GM13977 (cell line): ENCODE measurements at places on chromosomes 12 and 14.
A peak's percentile ranks its signal among the peaks of the same experiment; 100 is the strongest.

DNA sequence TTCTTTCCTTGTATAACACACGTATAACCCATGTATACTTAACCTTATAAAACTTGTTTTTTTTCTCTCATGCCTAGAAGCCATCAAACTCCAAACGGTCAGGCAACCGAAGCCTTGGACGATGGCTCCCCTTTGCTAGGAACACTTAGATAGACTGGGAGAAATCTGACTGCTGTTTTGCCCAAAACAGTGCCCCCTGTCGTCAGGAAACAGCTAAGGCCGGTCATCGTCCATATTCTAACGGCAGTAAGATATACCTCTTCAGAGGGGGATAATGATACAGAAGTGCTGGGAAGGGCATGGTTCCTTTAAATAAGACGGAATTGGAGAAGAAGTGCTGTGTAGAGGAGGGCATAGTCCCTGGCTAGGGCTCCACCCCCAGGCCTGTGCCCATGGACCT lies 130.5 kb downstream of the SLC41A2 start:
- DNase-seq, result no peak

DNA sequence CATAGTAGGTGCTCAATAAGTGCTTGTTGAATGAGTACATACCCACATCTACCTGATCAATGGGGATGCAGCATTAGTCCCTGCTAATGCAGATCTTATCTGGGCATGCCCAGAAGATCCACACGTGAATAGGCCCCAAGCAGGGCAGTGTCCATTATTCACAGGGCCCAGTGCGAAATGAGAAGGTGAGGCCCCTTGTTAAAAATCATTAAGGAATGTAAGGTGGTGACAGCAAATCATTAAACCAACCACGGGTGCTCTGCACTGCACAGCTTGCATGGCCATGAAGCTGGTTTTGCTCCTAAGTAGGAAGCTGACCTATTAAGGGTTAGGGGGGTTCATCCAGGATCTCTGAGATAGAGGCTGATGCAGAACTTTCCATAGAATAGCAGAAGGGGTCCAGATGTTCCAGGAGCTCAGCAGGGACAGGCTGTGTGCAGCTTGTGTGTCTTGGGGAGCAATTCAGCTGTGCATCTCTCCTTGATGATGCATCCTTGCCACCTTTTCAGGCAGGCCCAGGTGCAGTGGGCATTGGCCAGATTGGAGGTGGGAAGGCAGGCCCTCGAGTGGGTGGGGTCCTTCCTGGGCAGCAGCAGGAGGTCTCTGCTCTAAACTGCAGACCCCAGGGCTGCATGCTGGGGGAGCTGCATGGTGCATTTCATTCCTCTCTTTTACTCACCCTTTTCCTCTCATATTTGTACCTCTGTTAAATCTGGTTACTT lies 231.3 kb upstream of the PWP1 start:
- no peak for DNase-seq

DNA sequence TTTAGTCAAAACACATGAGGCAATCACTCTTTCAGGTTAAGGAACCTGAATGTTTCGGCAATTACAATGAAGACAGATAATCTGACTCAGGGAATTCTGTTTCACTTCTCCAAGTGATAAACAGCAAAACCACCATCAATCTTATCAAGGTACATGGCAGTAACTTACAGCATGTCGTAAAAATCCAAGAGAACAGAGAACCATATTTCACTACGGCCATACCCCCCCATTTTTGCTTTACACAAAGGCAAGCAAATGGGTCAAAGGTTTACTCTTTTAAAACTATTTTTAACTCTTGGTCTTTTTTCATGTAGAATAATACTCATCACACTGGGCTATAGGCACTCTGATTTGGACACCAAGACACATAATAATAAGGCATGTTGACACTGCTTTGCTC lies 102.4 kb downstream of the PPM1H start:
- no peak for DNase-seq

DNA sequence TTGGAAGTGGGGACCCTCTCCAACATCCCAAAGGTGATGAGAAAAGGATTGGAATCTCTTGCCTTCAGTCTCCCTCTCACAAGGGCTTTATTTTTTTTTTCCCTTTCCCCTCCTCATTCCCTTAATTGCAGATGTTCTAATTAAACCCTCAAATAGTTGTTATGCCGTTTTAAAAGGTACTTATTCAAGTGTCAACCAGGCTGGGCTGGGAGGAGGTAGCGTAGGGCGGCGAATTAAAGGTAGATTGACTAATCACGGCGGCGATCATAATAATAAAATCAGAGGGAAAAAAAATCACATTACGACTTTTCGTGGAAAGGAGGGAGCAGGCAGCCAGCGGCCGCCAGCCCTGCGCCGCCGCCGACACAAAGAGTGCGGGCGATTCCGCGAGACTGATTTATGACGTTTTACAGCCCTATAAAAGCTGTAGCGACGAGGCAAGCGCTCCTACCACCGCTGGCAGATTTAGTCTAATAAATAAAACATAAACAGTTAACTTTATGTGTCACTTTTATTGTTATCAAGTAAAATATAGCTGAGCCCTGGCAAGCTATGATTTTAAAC lies 1.7 kb upstream of the HOXC4 start:
- no peak for DNase-seq

GRCh38 chr12:18153826-18154225 lies 63.8 kb upstream of the RERGL start:
- DNase-seq, result no peak

DNA sequence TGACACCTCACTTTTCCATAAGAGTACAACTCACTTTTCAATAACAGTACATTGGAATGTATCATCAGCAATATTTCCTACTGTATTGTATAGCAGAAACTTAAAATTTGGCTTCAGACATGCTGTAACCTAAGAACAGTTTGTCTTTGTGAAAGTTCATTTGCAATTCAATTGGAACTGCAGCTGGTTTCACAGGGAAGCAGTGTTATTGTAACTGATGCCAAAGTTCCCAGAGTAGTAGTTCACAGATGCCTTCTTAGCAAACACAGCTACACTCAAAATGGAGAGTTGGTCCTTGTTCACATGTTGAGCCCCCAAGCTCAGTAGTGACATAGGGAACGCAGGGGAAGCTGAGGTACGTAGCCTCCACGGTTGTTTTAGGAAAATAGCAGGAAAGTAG lies 23.3 kb downstream of the PPP1R36 start:
- no peak for DNase-seq

DNA sequence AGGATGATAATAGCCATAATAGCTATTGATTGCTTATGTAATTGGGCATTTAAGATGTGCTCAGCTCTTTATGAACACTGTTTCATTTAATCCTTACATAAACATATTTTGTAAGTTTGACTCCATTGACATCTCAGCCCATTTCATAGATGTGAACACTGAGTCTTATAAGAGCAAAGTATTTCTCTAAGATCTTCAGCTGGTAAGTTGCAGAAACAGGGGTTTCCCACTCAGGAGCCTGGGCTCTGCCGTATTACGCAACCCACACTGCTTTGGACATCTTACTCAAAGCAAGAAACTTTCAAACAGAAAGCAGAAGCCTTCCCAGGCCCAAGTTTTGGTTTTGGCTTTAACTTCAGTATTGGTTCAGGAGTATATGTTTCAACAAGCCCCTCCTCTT lies 705.1 kb downstream of the MED13L start:
- DNase-seq, result peak; percentile 80

DNA sequence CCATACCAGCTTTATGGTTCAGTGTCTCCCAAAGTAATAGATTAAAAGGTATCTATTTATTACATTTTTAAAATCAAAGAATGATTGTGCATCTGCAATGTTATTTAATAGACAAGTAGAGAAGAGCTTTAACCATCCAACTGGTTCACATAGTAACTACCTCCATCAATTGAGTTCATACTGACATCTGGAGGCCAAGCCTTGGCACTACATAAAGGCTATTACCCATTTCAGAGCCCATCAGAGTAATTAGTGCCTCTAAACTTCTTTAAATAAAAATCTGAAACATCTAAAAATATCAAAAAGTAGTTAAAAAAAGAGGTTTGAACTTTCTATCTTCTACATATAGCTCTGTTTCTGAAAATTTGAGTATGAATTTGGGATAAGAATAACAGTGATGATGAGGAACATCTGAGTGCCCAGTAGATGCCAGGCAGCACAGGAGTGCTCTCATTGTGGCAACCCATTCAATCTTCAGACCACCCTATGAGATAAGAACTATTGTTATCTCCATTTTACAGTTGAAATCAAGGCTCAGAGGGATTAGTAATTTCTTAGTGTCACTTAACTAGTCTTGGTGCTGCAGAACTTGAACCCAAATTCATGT lies 132.9 kb upstream of the DAAM1 start:
- peak; percentile 78 for DNase-seq

DNA sequence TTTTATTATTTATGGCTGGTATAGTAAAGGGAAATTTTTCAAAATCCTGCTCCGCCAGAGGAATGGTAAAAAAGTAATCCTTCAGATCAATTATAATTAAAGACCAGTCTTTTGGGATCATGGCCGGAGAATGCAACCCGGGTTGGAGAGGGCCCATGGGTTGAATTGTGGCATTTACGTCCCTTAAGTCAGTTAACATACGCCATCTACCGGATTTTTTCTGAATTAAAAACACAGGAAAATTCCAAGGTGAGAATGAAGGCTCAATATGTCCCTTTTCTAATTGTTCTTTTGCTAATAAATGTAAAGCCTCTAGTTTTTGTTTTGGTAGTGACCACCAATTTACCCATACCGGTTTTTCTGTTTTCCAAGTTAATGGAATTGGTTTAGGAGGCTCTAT lies 602.8 kb downstream of the ALG10 start:
- DNase-seq, result no peak

DNA sequence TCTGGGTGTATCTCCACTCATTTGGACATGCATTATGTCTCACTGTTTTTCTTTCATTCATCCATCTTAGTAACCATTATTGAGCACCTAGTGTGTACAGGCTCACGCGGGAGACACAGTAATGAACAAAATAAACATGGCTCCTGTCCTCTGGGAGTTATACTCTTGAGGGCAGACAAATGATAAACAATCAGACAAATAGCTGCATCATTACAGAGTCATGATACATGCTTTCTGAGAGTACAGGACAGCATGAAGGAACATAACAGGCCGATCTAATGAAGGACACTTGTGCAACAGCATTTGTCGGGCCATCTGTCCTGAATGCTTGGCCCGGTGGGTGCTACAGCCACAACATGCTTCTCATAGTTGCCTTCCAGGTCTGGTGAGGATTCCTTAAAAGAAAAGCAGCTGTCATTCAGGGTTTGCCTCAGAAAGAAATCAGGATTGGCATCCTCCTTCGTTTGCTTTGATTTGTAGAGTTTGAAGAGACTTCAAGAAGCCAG lies 77.2 kb upstream of the EGLN3 start:
- DNase-seq, result no peak

GRCh38 chr14:39474416-39474911 lies 42.2 kb upstream of the FBXO33 start:
- no peak for DNase-seq

- no peak for DNase-seq
Measured at GRCh38 chr14:105437723-105438500, 18.3 kb downstream of the MTA1 start.

GRCh38 chr14:94961386-94962165 lies 191.7 kb upstream of the GSC start:
- DNase-seq, result no peak

DNA sequence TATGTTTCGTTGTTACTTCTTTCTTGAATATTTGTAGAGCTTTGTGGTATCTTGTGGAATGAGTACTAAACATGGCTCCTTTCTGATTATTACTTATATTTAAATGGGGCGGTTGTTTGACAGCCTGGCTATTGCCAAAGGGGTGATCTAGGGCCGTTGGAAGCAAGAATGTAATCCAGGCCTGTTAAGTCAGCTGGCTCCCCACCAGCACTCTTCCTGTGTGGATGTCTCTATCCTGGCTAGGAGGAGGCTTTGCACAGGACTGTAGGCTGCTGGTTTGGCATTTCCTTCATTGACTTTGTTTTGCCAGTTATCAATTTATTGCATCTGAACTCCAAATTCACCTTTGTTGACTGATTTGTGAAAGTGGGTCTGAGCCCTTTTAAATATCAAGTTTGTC lies 5.6 kb downstream of the FAM234B start:
- no peak for DNase-seq

GRCh38 chr12:91103101-91103500 lies 8.2 kb downstream of the LUM start:
- no peak for DNase-seq

DNA sequence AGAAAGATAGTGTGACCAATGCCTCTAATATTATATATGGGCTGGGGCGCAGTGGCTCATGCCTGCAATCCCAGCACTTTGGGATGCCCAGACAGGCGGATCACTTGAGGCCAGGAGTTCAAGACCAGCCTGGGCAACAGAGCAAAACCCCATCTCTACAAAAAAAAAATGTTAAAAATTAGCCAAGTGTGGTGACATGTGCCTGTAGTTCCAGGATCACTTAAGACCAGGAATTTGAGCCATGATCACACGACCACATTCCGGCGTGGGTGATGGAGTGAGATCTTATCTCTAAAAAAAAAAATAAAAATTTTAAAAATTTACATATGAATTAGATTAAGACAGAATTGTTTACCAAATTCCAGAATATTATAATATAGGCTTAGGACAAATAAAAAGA lies 12.0 kb downstream of the TM7SF3 start:
- no peak for DNase-seq

GRCh38 chr14:70622111-70622712 lies 19.5 kb upstream of the TTC9 start:
- peak; percentile 64 for DNase-seq

DNA sequence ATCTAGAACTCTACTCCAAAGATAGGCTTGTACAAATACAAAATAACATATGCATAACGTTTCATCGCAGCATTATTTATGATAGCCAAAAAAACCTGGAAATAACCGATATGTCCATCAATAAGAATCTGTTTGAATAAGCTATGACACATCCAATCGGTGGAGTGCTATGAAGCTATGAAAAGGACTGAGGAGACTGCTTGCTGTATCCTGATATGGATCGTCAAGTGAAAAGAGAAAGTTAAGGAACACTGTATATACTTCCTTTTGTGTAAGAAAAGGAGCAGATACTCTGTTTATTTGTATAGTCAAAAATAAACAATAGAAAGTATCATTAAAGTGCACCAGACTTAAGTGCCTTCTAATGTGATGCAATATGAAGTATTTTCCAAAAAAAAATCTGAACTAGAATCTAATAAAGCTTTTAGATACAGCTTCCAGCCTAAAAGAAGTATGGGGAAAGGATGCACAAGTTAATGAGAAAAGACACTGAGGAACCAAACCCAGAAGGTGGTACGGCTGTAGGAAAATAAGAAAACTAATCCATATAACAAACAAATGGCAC lies 645 bp upstream of the KLHDC1 start:
- no peak for DNase-seq

DNA sequence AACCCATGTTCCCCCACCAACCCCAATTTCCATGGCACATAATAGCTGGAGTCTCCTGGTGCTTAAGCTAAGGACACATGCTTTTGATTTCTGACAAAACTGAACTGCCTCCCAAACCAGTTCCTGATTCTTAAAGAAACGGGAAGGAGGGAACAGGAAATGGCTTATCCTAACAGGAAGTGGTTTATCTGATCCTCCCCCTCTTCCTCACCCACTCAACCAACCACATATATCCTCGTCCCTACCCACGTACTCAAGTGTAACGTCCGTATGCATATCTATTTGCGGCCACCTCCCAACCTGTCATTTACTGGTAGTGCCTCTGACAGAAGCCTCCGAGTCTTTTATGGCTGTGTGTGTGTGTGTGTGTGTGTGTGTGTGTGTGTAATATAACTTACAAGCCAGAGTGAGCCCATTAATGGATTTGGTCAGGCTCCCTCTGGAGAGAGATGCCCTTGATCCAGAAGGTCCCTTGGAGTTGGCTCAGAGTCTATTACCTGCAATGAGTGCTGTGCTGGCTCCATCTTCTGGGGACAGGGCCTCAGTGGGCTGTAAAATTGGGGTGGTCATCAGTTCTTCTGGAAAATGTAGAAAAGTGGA lies 7.7 kb downstream of the DAZAP2 start:
- no peak for DNase-seq
